GM04503 (cell line): ENCODE measurements at places on chromosomes 2 and 18.

- no peak for DNase-seq
These were observed 33.3 kb downstream of the RTTN start for GRCh38 chr18:70172225-70172624.

DNA sequence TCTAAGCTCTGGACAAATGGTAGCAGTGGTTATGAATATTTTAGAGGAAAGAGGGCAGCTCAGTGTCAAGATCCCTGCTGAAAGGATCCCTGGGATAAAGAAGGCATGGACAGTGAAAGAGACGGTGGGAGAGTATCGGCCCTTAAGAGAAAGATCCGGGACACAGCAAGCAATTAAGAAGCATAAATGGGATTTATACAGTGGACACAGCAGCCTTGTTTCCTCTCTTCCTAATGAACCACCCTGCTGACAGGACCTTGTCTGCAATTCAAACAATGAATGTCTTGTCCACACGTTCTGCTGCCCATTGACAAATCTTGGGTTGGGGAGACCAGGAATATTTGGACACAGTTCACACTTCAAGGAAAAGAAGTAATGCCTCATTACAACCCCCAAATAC, 16.5 kb downstream of the CPLX4 start:
- DNase-seq: no peak

DNA sequence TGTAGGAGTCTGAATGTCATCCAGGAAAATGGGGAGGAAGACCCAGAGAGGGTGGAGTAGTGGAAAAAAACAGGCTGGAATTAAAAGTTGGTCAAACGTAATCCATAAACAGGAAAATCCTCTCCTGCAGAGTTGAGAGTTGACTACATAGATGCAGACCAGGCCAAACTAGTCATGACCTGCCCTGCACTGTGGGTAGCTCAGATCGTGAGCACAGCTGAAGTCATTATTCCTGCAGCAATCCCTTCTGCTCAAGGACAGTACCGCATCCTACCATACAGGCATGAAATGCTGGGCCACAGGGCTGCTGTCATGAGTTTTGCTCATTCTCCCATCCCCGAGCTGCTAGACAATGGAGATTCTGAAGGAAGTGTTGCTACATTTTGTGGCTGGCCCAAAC, 352.2 kb downstream of the EN1 start:
- DNase-seq: no peak

DNA sequence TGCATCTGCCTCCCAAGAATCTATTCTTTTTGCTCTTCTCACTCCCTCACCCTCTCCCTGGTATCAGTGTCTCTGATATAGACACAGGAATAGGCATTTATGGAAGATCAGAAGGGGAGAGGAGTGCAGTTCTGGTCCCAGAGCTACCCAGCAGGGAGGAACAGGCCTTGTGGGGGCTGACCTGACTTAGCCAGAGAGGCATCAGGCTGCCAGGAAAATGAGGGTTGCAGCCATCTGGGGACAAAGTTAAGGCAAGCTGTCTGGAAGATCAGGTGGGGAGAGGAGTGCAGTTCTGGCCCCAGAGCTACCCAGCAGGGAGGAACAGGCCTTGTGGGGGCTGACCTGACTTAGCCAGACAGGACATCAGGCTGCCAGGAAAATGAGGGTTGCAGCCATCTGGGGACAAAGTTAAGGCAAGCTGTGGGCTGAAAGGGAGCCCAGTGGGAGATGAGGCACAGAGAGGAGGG, 69.9 kb upstream of the HK2 start:
- DNase-seq: no peak

DNA sequence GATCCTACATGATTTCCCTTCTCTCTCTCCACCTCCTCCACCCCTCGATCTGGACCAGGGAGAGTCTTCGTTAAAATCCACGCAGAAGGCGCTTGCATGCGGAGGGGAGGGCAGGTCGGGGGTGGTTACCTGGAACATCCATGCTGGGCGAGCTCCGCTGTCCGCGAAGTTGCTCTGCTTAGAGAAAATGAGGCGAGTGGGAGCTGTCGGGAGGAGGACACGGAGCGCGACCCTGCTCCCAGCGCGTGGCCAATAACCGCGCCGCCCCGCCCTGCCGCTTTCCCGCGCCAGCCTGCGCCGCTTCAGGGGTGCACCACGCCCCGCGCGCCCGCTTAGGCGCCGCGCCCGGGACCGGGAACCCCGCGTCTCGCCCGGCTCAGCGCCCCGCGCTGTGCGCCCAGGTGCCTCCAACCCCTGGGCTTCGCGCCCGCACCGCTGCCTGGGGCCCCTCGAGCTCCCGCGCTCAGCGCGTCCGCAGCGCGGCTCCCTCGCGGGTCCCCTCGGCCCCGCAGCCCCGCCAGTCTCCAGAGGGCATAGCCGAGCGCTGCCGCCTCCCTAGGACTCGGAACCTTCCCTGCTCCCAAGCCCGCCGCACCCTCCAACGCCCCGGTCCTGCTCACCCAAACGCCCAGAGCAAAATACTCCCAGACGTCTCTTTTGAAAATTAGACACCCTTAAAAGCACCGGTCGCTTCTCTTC, 636 bp downstream of the CBLN2 start:
- no peak for DNase-seq

DNA sequence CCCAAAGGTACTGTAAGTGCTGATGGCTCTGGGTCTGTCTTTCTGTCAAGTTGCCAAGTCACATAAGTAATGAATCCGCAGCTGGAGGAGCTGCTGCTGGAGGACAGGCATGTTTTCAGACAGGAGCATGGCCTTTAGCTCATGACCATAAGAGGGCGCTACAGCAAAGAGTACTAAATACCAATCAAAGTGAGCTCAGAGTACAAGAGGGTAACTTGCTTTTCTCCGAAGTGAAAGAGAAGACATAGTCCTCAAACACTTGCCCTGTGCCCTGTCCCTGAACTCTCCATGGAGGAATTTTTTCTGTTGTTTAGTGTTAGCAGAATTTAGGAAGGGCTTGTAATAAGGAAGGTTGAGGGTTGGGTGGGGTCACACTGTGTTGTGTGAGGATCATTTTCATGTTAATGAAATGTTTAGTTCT, 58.0 kb upstream of the EML6 start:
- no peak for DNase-seq

DNA sequence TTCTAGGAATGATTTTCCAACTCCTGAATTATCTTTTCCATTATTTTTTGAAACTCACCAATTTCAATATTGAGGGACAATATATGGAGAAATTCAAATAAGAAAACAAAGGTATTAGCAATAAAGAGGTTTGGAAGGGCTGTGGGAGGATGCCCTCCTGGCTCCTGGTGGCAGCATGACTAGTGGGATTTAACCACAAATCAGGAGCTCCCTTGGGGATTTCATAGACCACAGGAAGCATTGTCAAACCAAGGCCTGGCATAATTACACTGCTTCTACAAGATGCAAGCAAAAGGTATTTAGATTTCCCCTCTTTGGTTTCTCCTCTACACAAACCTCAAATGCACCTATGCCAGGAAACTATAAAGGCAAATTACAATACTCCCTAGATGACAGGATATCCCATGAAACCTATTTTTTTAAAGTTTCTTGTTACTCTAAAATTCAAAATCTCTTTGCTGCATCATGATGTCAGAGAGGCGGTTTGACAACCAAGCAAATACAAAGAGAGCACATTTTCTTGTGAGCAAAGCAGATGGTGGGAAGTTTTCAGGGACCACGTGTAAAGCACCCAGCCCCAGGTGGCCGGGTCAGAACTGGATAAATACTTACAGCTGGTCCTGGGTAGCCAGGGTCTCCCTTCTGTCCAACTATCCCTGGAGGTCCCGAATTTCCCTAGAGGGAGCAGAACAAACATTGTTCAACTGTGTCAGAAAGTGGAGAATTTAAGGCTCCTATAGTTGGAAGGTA, 67.9 kb downstream of the COL6A3 start:
- DNase-seq: no peak

GRCh38 chr2:102131564-102131963, 11.0 kb upstream of the IL1R1 start:
- no peak for DNase-seq

GRCh38 chr2:3451169-3451568, 68.2 kb downstream of the ADI1 start:
- no peak for DNase-seq

DNA sequence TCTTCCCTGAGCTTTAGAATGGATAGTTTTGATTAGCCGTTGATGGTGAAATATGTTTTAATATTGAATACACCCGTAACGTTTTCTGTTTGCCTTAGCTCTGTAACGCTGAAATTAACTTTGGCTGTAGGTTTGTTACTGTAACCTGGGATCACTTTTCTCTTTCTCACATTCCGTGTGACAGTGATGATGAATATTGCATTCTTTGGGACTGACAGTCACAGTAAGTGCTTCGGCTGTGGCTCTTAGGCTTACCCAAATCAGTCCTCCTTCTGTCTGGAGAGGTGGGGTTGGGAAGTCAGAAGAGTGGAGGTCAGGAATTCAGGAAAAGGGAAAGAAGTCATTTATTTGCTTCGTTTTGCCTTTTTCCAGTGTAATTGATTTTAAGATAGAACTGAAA, 18.0 kb downstream of the RMC1 start:
- DNase-seq: no peak

GRCh38 chr2:238290715-238291549, 2.5 kb upstream of the PER2 start:
- DNase-seq: no peak

DNA sequence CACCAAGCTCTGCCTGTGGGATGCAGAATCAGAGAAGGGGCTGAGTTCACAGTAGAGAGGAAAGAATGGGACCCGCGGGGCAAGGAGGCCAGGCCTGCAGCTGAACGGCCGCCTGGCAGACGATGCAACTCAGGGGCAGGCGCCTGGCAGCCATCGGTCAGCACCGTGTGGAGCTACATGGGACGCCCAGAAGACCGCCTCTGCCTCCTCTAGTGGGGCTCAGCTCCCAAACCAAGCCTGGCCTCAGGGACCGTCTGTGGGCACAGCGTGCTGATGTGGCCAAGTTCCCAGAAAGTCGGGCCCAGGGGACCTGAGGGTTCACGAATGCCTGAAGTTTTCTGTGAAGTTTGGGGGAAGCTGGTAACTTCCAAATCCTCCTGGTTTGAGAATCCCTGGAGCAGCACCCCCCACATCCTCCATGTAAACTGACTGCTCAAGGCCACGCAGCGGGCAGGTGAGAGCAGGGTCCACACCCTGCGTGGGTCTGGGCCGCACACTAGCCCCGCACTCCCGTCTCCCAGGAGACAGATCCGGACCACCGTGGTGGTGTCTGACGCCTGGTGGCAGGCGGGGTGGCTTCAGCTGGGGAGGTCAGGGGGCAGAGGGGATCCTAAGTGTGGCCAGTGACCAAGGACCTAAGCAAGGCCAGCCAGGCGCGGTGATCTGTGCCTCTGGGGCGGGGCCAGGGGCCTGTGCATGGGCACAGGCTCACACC, 14.6 kb downstream of the SNORC start:
- DNase-seq: no peak

DNA sequence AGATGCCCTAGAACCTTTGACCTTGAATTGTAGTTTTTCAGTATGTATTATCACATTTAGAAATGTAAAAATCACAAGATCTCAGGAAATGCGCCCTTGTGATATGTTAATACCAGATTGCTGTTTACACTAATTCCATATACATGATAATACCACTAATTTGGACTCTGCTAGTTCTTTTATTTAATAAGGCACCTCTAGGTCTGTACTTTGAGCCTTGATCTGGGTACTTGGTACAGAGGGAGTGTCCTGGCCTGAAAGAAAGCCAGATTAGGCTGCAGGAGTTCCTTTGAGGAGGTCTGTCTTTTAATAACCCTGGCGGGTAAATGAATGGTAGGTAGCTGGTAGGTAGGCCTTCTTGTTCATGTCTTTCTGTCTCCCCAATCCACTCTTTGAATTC, 26.3 kb downstream of the PLEKHA3 start:
- DNase-seq: no peak

DNA sequence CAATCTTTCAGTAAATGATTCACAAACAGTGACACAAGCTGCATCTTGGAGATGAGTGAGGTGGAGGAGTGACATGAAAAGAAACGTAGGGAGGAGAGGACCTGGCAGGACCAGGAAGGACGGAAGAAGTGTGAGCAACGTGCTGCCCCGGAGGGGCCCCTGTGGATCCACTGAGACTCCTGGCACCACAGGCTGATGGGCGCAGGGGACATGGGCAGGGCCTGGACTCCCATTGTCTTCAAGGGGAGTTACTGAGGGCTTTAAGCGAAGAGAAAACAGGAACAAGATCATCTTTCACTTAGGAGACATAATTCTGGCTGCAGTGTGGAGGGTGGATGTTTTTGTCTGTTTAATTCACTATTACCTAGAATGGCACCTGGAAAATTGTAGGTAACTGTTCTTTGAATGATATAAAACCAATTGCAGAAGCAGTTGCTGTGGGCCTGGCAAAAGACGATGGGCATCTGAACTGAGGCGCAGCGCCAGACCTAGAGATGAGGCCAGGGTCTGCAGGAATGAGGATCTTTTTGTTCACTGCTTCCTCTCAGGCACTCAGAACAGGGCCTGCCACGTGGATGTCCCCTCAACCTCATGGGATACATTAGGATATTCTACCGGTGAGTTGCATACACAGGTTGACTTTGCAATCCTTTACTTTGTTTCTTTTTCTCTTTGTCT, 156.4 kb downstream of the TMEM18 start:
- no peak for DNase-seq

DNA sequence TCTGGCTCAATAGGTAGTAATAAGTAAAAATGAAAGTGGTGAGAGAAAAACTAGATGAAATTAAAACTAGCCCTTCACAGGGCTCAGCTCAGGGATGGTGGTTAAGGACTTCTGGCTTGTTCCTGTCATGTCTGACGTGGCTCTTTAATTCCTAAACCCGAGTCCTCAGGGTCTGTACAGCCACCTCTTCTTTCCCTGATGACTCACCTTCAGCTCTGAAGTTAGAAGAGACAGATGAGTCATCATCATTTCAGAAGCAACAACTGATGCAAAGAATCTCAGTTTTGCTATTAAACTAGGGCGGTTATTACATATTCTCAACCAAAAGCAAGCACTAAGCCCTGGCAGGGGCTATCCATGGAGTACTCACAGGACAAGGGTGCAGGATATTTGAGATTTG, 24.0 kb upstream of the ITGB6 start:
- DNase-seq: peak; percentile 88

GRCh38 chr18:39675906-39676305, 2110.3 kb upstream of the CELF4 start:
- DNase-seq: no peak

GRCh38 chr2:29073933-29074332, 390 bp downstream of the PCARE start:
- DNase-seq: no peak

GRCh38 chr2:44010266-44010665, 14.5 kb upstream of the LRPPRC start:
- no peak for DNase-seq
